ENCODE measurements at places on chromosomes 2 and 18.

GRCh38 chr2:24287171-24287570, 73.2 kb downstream of the ITSN2 start:
- DNase-seq: no peak

DNA sequence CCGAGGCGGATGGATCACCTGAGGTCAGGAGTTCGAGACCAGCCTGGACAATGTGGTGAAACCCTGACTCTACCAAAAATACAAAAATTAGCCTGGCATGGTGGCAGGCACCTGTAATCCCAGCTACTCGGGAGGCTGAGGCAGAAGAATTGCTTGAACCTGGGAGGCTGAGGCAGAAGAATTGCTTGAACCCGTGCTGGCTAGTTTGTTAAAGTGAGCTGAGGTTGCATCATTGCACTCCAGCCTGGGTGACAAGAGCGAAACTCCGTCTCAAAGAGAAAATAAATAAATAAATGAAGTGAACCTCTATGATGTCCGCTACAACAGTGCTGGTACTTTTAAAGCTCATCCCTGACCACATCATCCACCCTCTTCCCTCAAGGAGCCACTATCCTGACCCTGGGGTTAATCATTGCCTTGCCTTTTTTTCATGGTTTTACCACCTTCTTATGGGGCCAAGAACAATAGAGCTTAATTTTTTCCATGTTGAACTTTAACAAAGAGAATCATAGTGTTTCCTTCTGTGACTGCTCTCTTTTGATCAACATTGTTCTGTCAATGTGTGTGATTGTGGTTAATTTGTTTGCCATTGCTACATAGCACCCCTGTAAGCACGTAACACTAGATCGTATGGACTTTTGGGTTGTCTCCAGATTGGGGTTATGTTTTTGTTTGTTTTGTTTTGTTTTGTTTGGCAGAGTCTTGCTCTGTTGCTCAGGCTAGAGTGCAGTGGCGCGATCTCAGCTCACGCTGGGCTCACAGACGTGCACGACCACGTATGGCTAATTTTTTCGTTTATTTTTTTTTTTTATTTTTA, 17.1 kb upstream of the ATRAID start:
- no peak for DNase-seq

DNA sequence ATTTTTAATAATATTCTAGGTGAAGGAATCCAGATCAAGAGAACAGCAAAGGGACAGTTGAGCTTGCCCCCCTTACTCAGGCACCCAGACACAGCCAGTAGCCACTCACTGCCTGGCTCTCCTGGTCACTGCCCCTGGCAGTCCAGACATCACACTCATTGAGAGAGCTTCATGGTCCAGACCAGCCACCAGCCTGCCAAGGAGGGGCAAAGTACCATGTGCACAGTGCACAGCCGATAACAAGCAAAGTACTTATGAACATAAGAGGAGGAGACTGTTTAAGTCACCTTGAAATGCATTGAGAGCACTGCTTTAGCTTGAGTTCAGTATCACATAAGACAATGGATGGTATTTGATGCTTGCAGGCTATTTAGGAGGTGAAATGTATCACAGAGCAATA, 21.6 kb upstream of the CYRIA start:
- no peak for DNase-seq

DNA sequence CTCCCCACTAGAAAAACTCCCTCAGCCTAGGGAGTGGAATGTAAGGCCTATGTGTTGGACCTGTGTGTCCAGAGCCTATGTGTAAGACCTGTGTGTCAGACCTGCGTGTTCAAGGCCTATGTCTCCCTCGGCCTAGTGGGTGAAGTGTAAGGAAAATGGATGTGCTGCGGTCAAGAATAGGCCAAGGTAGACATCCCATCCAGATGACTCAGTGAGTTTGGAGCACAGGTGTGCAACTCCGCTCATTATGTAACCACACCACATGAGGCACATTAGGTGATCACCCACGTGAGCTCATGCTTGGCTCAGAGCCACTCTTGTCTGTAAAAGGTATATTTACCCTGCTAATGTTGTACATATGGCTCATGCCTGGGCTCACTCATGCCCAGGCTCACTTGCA, 565.3 kb upstream of the CRIM1 start:
- no peak for DNase-seq

- no peak for DNase-seq
These were observed 44.4 kb downstream of the SPATS2L start for GRCh38 chr2:200350850-200351285.

GRCh38 chr18:5998166-5998881, 103.0 kb upstream of the TMEM200C start:
- no peak for DNase-seq

Data from activated T-cell treated with anti-CD3 and anti-CD28 coated beads, Interleukin-2, amount 50 U/mL, for 1 hour (primary cell).